Caki2 (cell line): ENCODE measurements at places on chromosomes 11 and 22. TPM values are rescaled to one million over a fixed set of nuclear protein-coding genes. Genes with fewer than 3 reads are reported as not detected.

DNA sequence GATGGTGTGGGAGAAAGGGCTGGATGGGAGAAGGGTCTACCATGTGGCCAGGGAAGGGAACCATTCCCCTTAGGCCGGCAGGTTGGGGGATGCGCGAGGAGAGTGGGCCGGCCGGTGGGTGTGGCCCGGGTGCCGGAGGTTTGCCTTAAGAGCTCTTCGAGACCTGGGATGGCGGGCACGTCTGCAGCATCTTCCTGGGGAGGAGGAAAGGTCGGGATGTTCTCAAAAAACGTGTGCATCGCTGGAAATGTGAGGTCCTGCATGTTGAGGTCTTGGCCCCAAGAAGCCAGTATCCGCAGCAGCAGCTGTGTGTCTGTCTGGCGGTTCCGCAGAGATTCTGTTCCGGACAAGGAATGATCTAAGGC is 1.4 kb downstream of the NAV2 start:
- no peak for DNase-seq

DNA sequence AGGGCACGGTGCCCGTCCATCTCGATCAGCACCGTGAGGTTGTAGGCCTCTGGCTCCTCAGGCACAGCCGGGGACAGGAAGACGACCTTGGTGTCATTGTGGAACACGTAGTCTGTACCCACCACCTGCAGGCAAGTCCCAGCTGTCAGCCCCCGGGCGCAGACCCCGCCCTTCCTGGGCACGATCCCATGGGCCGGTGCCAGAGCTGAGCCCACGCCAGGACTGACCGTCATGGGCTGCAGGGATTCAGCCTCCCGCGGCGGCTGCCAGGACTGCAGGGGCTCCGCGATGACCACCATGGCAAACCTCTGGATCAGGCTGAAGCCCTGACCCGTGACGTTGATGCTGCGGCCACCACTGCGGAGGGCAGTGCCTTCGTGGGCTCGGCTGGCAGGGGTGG is 11.8 kb upstream of the MAPK11 start:
- no peak for DNase-seq

The APOL2 gene
- total RNA-seq, result 52.4 and 68.0 TPM in 2 replicates

DNA sequence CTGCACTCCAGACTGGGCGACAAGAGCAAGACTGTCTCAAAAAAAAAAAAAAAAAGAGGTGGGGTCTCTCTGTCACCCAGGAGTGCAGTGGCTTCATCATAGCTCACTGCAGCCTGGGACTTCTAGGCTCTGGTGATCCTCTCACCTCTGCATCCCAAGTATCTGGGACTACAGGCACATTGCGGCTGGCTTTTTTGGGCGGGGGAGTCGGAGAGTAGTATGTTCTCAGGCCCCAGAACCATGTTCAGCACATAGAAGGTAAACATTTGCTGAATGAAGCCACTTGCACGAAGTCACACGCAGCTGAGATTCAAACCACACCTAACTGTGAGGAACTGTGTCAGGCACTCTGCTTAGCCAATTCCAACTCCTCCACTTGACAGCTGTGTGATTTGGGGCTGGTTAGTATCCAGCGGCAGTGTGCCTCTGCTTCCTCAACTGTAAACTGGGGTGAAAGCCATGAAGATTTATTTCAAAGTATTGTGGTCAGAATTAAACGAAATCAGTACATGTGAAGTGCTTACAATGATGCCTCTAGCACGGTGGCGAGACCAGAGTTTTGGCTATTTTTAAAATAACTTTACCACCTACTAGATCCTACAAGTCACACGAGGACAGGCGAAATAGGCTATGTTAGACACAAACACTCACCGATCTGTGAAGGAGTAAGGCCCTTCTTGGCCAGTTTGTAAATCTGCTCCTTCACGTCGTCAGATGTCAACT is 789 bp downstream of the RPS13 start:
- DNase-seq, result no peak

GRCh38 chr11:2459796-2460531 is 15.2 kb downstream of the KCNQ1 start:
- DNase-seq, result no peak

GRCh38 chr22:38427465-38427864 is 27.5 kb downstream of the KCNJ4 start:
- DNase-seq, result no peak

The OR51B2 gene
- not detected in 2 replicates for total RNA-seq

GRCh38 chr11:132901638-132902471 is 630.4 kb downstream of the OPCML start:
- DNase-seq, result no peak
